GM19239 (cell line): ENCODE measurements at places on chromosomes 3 and 15.

DNA sequence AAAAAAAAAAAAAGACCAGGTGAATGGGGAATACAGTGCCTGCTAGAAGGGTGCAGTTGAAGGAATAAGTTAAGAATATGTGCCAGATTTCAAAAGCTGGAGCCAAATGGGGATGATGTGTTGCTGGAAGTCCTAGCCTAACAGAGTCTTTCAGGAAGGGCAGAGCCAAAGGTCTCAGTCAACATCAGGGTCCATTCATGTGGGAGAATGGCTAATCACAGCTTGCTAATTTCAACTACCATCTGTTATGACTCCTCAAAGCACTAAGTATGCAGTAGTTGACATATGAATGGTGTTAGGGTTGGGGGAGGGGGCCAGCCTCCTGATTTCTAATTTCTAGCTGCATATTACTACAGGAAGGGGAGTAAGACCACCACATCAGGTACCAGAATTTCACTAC, 4.4 kb downstream of the ZBTB38 start:
- DNase-seq: no peak

- DNase-seq: no peak
Observed at GRCh38 chr15:85174521-85174920, 192.9 kb downstream of the PDE8A start.

- no peak for DNase-seq
Observed at GRCh38 chr15:28885128-28885629, 595 bp upstream of the APBA2 start.

GRCh38 chr3:65783117-65783516, 255.6 kb downstream of the MAGI1 start:
- no peak for DNase-seq

DNA sequence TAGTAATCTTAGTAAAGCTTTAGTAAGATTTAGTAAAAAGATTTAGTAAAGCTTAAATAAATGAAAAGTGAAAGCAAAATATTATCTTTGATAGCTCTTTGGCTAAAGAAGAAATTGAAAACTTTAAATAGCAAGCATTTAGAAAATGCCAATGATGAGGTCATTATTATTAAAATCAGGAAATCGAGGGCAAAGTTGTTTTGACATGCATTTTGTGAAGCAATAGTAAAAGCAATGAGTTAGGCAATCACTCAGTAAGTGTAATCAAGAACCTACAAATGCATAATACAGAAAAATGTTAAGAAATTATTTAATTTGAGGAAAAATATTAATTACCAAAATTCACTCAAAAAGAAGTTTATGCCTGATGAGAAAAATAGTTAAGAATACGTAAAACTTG, 280.3 kb upstream of the MME start:
- no peak for DNase-seq

DNA sequence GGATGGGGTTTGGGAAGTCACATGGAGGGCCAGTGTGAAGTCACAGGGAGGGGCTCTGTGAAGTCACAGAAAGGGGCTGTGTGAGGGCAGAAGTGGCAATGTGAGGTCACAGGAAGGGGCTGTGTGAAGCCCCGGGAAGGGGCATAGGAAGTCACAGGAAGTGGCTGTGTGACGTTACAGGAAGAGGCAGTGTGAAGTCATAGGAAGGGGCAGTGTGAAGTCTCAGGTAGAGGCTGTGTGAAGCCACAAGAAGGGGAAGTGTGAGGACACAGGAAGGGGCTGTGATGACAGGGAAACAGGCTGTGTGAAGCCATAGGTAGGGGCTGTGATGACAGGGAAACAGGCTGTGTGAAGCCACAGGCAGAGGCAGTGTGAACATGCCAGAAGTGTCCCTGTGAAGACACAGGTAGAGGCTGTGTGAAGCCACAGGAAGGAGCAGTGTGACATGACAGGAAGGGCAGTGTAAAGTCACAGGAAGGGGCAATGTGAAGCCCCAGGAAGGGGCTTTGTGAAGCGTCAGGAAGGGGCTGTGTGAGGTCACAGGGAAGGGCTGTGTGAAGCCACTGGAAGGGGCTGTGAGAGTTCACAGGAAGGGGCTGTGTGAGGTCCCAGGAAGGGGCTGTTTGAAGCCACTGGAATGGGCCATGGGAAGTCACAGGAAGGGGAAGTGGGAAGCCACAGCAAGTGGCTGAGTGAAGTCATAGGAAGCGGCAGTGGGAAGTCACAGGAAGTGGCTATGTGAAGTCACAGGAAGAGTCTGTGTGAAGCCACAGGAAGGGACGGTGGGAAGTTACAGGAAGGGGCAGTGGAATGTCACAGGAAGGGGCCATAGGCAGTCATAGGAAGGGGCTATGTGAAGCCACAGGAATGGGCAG, 37.1 kb downstream of the GASK1A start:
- no peak for DNase-seq

- DNase-seq: no peak
Observed at GRCh38 chr3:129013491-129013891, 12.4 kb downstream of the EFCC1 start.

- no peak for DNase-seq
Observed at GRCh38 chr15:77819851-77820728, 187.4 kb upstream of the LINGO1 start.

DNA sequence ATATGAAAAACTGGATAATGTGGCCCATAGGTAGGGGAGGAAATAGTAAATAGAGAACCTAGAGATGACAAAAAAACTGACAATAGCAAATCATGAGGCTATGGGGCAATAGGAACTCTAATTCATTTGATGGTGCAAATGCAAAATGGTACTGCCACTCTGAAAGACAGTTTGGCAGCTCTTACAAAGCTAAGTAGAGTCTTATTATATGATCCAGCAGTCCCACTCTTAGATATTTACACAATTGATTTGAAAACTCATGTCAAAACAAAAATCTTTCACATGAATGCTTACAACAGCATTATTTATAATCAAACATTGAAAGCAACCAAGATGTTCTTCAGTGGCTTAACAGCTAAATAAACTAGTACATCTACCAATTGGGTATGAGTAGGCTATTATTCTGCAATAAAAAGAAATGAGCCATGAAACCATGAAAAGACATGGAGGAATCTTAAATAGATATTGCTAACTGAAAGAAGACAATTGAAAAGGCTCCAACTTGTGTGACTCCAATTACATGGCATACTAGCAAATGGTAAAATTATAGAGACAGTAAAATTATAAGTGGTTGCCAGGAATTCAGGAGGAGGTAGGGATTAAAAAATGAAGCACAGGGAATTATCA, 321.8 kb upstream of the STAC start:
- DNase-seq: no peak

- no peak for DNase-seq
Observed at GRCh38 chr15:35671197-35671596, 125.2 kb upstream of the DPH6 start.

DNA sequence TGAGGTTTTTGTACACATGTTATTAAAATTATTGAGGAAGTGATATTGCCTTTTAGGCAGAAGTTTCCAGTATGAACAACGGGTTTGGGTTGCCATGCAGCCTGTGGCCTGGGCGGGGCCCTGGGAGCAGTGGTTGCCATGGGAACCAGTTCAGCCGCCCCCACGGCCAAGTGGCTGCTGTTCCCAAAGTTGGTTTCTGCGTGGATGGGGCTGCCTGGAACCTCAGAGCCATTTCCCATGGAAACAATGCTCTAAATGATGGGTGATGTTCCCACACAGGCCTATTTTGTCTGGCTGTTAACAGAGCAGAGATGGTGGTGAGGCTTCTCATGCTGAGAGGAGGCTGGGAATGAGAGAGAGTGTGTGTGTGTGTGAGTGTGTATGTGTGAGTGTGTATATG, 19.5 kb downstream of the MRAS start:
- DNase-seq: no peak

- DNase-seq: no peak
Observed at GRCh38 chr3:12947504-12948369, 106.4 kb upstream of the RPL32 start.

DNA sequence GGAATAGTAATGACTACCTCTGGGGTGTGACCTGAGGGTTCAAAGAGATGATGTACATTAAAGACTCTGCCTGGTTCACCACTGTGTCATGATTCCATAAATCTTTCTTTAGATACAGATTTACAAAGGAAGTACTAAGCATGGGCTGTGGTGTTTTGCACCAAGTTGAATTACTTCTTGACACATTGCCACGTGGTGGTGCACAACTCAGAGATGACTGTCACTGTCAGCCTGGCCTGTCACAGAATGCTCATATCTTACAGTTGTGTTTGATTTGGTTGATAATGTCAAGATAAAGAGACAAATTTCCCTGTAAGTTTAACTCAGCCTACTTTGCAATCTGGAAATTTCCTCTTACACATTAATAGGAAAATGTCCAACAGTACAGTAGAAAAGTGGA, 3.2 kb downstream of the CTDSPL start:
- no peak for DNase-seq

GRCh38 chr3:12115104-12115503, 43.6 kb downstream of the TIMP4 start:
- no peak for DNase-seq

- DNase-seq: no peak
Observed at GRCh38 chr15:45919806-45920205, 285.0 kb downstream of the SQOR start.

DNA sequence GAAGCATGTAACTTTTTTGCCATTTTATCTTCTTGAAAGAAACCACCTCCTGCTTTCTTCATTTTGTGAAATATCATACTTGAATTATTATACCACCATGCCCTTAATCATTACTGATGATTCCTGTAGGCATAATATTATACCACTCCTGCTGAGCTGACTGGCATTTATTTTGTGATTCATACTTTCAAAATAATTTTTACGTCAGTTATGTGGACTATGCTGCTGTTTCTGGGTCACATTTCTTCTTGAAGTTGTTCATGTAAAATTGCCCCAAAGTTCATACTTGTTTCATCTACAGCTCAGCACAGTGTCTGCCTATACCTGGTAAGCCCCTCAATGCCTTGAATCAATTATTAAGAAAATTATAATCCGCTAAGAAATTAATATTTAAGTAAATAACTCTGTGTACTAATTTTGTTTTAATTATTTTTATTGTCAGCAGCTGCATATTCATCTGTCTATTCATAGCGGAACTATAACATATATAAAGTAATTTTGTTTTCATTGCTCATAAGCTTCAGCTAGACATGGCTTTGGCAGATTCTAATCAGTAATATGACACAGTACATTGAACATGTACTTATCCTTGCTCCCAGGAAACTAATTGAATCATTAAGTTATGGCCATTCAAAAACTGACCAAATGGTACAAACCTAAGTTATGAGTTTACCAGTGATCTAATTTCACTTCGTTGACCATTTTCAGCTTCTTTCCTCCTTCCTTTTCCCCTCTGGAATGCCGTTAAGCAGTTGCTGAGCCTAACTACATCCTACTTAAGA, 160.0 kb downstream of the NAALADL2 start:
- DNase-seq: no peak

DNA sequence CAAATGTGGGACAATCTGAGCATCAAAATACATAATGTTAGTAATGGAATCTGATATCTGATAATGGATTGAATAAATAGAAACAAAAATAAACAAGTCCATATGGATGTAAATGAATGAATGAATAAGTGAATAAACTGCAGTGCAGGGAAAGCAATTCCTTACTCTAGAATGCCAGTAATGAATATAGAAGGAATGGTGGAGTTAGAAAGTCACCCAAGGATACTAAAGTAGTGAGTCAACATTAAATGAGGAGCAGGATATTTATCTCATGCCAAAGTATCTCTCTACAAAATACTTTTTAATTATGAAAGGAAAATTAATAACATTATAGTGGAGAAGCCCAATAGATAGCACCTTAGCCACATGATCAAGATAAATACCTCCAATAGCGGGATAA, 300.3 kb downstream of the FEZF2 start:
- DNase-seq: no peak

DNA sequence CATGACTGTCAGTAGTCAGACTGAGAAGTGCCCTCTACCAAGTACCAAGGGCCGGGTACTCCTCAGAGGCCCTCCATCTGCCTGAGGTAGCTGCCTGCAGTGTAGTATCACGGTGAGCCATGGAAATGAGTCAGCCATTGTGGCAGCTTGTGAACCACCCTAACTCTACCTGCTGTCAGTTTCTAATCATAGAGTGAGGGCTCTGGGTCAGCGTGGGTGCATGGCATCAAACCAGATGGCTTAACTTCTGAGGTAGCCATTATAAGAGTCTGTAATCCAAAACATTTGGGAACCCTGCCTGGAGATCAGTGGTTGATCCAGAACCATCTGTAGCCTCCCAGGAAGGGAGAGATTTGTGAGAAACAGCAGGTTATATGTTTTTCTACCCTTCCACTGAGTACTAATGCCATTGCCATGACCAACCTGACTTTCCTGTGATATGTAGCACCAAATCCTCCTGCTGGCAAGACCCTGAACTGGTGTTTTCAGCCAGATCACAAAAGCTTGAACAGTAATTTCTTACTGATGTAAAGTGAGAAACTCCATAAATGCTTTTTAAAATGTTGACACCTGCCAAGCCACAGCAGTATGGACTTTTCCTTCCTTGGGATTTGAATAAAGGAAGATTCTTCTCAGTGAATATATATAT, 38.9 kb downstream of the ABHD2 start:
- DNase-seq: no peak

GRCh38 chr15:64791401-64791800, 16.0 kb upstream of the RBPMS2 start:
- DNase-seq: no peak

DNA sequence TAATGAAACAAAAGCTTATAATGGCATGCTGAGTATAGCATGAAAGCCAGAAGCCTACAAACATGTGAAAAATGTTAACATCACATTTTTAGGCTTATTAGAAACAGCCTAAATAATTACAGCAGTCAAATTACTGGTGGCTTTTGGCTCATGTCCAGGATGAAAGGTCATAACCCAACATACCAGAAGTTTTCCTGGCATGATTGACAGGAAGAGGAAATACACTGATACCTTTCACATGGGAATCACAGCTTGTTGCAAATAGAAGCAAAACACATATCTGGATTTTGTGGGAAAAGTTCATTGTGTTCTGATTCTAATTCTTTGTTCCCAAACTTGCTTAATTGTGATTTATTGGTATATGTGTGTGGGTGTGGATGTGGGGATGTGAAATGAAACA, 393.5 kb upstream of the ARRDC4 start:
- no peak for DNase-seq

- DNase-seq: no peak
Observed at GRCh38 chr3:178476886-178477285, 59.4 kb upstream of the KCNMB2 start.

GRCh38 chr3:184059424-184059823, 6.6 kb downstream of the HTR3C start:
- no peak for DNase-seq

- no peak for DNase-seq
Observed at GRCh38 chr3:171468296-171468906, 8.2 kb upstream of the TNIK start.

GRCh38 chr15:100628746-100629145, 26.4 kb downstream of the ASB7 start:
- no peak for DNase-seq
